Mesenchymal stem cell (in vitro differentiated cells and primary cell): ENCODE measurements at places on chromosomes 11 and 22.

GRCh38 chr11:60111793-60112192 lies 23.3 kb downstream of the MS4A2 start:
- H3K27me3 ChIP-seq, result no peaks in the 10 kb centered on the region
- no peaks in the 10 kb centered on the region for H3K36me3 ChIP-seq
- H3K4me1 ChIP-seq, result no peaks in the 10 kb centered on the region
- H3K27ac ChIP-seq, result no peak overlapping the region
- no peak for DNase-seq

- no peak overlapping the region for H3K27ac ChIP-seq
- peak; percentile 72 for DNase-seq
- no peaks in the 10 kb centered on the region for H3K4me1 ChIP-seq
- no peak overlapping the region for H3K4me3 ChIP-seq
Measured at GRCh38 chr11:100575860-100576717, 111.0 kb upstream of the ARHGAP42 start.

DNA sequence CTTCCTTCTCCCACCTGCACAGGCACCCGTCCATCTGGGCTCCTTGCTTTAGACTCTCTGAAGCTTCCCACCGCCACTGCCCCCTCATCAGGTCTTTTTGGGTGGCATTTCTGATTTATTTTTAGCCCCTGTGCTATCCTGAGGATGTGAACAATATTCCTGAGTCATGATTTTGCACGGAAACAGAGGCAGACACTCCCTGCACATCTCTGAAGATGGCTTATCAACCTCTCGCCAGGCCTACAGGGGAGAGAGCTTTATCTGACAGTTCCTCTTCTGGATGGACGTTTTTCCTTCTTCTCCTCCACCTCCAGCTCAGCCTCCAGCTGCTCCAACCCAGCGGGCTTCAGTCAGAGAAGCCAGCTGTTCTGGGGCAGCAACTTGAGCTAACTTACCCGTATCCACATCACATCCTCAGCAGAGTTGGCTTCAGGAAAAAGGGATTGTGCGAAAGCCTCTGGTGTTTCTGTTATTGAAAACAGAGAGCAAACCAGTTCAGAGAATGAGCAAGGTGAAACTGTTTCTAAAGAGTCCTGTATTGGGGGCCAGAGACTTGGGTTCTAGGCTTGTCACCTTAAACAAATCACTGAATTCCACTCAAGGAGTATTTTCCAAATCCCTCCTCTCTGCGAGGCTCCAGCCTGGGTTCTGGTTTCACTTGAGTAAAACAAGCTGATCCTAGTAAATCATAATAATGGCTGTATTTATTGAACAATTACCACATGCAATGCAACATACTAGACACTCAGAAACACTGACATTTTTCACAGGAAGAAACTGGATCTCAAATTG lies 33.1 kb upstream of the ETS1 start:
- DNase-seq, result no peak
- H3K27me3 ChIP-seq, result peaks cover 12% of the 10 kb centered on the region
- H3K27ac ChIP-seq, result no peak overlapping the region
- no peak overlapping the region for H3K4me3 ChIP-seq
- H3K4me1 ChIP-seq, result peaks cover 3% of the 10 kb centered on the region

DNA sequence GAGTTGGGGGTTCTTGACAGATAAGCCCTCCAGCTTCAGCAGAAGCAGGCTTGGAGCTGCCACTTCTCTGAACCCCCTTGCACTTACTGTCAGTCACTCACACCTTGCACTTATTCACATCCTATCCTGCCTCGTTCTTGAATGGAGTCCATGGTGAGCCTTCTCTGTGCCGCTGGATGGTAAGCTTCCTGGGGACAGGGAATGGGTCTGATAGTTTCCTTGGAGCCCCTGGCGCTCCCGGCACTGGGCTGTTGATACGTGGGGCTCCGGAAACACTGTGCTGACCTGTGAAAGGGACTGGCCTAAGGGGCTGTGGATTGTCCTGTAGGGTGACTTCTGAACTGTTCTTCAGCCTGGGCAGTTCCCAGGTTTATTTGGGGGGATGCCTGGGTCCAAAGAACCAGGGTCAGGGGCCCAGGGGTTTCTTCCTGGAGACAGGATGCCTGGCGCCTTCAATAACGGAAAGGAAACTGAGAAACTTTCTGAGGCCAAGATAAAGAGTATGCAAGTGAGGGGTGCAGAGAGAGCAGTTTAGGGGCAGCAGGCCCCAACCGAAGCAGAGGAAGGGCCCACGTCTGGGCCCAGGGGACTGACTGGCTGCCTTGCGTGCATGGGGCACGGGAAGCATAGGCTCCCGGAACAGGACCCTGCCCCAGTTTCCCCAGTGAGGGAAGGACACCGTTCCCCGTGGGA lies 709 bp upstream of the ST3GAL4 start:
- no peaks in the 10 kb centered on the region for H3K27me3 ChIP-seq
- H3K4me3 ChIP-seq, result peak overlapping the region; percentile 87
- peaks cover 2% of the 10 kb centered on the region for H3K36me3 ChIP-seq
- peak overlapping the region; percentile 13 for H3K27ac ChIP-seq
- no peak for DNase-seq

GRCh38 chr11:68525930-68526329 lies 65.4 kb downstream of the PPP6R3 start:
- H3K36me3 ChIP-seq, result peaks cover 14% of the 10 kb centered on the region
- no peak for DNase-seq
- no peaks in the 10 kb centered on the region for H3K27me3 ChIP-seq
- H3K4me1 ChIP-seq, result peaks cover 12% of the 10 kb centered on the region

- H3K36me3 ChIP-seq, result no peaks in the 10 kb centered on the region
- H3K27ac ChIP-seq, result no peak overlapping the region
- peaks cover 4% of the 10 kb centered on the region for H3K4me1 ChIP-seq
- no peaks in the 10 kb centered on the region for H3K27me3 ChIP-seq
- H3K4me3 ChIP-seq, result no peak overlapping the region
Measured at GRCh38 chr22:47192651-47193437, 430.4 kb downstream of the TBC1D22A start.

- H3K36me3 ChIP-seq, result no peaks in the 10 kb centered on the region
- H3K27me3 ChIP-seq, result peaks cover 56% of the 10 kb centered on the region
- no peak overlapping the region for H3K27ac ChIP-seq
- H3K4me1 ChIP-seq, result no peaks in the 10 kb centered on the region
- H3K4me3 ChIP-seq, result no peak overlapping the region
- no peak for DNase-seq
Measured at GRCh38 chr22:19687561-19688300, 26.6 kb upstream of the SEPTIN5 start.

GRCh38 chr11:62260261-62260953 lies 9.6 kb upstream of the SCGB2A2 start:
- H3K27ac ChIP-seq, result no peak overlapping the region
- no peak overlapping the region for H3K4me3 ChIP-seq
- DNase-seq, result no peak
- H3K36me3 ChIP-seq, result no peaks in the 10 kb centered on the region

DNA sequence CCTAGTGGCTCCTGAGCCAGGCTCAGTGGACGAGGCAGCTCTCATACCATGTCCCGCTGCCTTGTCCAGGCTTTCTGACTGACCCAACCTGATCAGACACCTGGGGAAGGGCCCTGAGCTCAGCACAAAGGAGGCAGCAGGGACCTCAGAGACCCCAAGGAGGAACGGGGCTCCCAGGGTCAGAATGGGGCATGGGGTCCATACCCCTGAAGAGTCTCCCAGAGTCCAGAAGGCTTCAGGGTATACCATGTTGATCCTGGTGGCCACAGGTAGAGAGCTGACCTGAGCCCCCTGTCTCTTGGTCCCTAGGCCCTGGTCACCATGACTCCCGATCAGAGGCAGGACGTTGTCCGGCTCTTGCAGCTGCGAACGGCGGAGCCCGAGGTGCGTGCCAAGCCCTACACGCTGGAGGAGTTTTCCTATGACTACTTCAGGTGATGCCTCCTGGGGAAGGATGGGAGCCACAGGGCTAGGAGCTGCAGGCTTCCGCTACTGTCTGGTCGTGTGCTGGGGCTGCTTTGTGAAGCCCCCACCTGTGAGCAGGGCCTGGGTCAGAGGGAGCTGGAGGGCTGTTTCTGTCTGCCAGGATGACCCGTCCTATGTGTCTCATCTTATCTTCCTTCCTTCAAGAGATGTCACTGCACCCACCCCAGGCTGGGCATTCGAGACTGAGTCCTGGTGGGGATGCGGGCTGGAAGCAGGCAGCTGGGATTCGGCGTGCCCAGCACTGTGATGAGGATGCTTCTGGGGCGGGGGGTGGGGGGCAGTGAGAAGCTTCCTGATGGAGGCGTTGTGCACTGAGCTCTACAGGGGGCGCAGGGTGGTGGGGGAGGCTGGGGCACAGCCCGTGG lies 74.2 kb downstream of the MYO7A start:
- peaks cover 4% of the 10 kb centered on the region for H3K27me3 ChIP-seq
- H3K27ac ChIP-seq, result no peak overlapping the region
- H3K4me1 ChIP-seq, result peaks cover 1% of the 10 kb centered on the region
- no peak for DNase-seq

DNA sequence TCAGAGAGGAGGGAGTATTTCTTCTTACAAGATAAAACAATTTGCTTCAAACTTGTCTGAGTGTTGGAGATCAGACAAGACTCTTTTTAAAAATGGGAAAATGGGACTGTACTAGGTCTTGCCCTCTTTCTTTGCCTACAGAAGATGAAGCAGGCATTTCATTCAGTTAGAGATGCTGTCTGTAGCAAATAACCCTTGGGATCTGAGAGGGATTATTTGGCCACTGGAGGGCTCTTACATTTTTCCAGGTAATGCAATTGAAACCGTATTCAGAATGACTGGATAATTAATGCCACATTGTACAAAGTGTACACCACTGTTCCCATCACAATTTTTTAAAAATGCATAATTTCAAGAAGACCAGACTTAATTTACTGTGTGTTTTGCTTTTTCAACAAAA lies 258.5 kb upstream of the KIRREL3 start:
- H3K27me3 ChIP-seq, result no peaks in the 10 kb centered on the region
- H3K4me3 ChIP-seq, result no peak overlapping the region
- DNase-seq, result no peak
- no peaks in the 10 kb centered on the region for H3K4me1 ChIP-seq
- H3K27ac ChIP-seq, result no peak overlapping the region

DNA sequence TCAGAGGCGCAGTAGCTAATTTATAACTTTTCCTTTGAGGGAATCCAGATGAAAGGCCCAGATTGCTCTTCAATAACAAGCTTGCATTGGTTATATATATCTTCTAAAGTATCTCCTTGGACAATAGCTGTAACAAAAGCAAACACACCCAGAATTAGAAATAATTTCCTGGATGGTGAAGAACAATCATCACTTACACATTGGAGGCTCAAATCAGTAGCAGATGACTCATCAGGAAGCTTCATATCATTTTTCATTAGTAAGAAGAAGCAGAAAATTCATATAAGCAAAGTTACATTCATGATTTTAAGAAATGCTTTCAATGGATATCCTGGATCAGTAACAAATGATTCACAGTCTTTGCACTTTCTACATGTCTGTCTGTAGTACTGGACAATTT lies 173.6 kb upstream of the CCDC90B start:
- H3K4me1 ChIP-seq, result no peaks in the 10 kb centered on the region
- no peak overlapping the region for H3K4me3 ChIP-seq
- H3K27ac ChIP-seq, result no peak overlapping the region
- no peak for DNase-seq

GRCh38 chr22:20607157-20607907 lies 99.9 kb downstream of the MED15 start:
- H3K36me3 ChIP-seq, result no peaks in the 10 kb centered on the region
- H3K27ac ChIP-seq, result no peak overlapping the region
- DNase-seq, result no peak
- no peak overlapping the region for H3K4me3 ChIP-seq
- H3K27me3 ChIP-seq, result peaks cover 33% of the 10 kb centered on the region
- H3K4me1 ChIP-seq, result peaks cover 16% of the 10 kb centered on the region

GRCh38 chr11:60867871-60868681 lies 734 bp downstream of the ZP1 start:
- H3K4me1 ChIP-seq, result peaks cover 34% of the 10 kb centered on the region
- peaks cover 4% of the 10 kb centered on the region for H3K36me3 ChIP-seq
- no peak for DNase-seq
- H3K27ac ChIP-seq, result no peak overlapping the region
- no peak overlapping the region for H3K4me3 ChIP-seq
- H3K27me3 ChIP-seq, result peaks cover 6% of the 10 kb centered on the region

GRCh38 chr11:27456140-27456794 lies 16.3 kb downstream of the LGR4 start:
- peaks cover 14% of the 10 kb centered on the region for H3K4me1 ChIP-seq
- H3K27me3 ChIP-seq, result no peaks in the 10 kb centered on the region
- no peak overlapping the region for H3K4me3 ChIP-seq
- no peaks in the 10 kb centered on the region for H3K36me3 ChIP-seq
- DNase-seq, result no peak
- peak overlapping the region; percentile 87 for H3K27ac ChIP-seq

DNA sequence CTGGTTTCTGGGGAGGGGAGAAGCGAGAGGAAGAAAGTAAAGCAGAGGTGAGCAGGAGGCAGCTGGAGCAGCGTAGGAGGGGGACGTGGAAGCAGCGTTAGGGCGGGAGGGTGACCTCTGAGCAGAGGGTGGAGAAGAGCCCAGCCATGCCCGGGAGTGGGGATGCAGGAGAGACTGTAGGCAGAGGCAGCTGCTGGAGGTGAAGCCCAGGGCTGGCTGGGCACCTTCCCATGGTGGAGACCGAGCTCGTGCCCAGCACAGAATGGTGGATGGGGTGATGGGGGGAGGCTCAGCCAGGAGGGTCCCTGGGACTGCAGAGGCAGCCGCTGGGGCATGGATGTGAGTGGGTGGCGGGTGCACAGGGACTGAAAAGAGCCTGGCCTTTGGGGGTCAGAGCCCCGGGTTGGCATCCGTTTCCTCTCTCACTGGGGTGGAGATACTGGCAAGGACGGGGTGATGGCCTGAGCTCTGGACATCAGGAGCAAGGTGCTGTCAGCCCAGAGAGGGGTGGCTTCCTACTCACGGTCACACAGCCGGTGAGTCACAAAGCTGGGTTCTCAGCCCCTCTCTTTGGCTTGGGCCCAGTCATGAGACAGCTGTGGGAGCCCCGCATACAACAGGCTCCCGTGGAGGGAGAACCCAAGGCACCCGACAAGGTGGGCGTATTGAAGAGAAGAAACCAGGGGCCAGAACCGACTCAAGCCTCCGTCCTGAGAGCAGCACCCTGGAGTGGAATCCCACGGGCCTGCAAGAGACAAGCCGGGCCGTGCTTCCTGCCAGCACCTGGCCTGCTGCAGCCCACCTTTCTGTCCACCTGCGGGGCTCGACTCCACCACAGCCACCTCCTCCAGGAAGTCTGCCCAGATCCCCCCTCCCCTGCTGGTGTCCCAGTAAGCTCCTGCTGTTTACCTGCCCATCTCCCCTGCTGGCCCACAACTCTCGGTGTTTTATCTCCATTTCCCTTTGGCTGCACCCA lies 45.8 kb upstream of the FGF3 start:
- peaks cover 5% of the 10 kb centered on the region for H3K4me1 ChIP-seq
- H3K36me3 ChIP-seq, result no peaks in the 10 kb centered on the region

GRCh38 chr11:64297699-64298358 lies 2.3 kb upstream of the CATSPERZ start:
- no peak overlapping the region for H3K27ac ChIP-seq
- H3K27me3 ChIP-seq, result peaks cover 75% of the 10 kb centered on the region
- peaks cover 19% of the 10 kb centered on the region for H3K4me1 ChIP-seq
- no peaks in the 10 kb centered on the region for H3K36me3 ChIP-seq

GRCh38 chr11:7592711-7593110 lies 78.9 kb downstream of the PPFIBP2 start:
- no peak overlapping the region for H3K27ac ChIP-seq
- H3K27me3 ChIP-seq, result no peaks in the 10 kb centered on the region
- H3K4me3 ChIP-seq, result no peak overlapping the region
- DNase-seq, result peak; percentile 63
- H3K36me3 ChIP-seq, result peaks cover 6% of the 10 kb centered on the region
